Stimulated activated CD8-positive, alpha-beta memory T cell treated with anti-CD3 and anti-CD28 coated beads, Interleukin-12 subunit alpha, Interleukin-12 subunit beta, amount 100 ng/mL, for 4 hours (primary cell): ENCODE measurements at places on chromosomes 3 and 15.

- no peak for DNase-seq
Measured at GRCh38 chr15:64586259-64586870, 126.0 kb downstream of the ZNF609 start.

DNA sequence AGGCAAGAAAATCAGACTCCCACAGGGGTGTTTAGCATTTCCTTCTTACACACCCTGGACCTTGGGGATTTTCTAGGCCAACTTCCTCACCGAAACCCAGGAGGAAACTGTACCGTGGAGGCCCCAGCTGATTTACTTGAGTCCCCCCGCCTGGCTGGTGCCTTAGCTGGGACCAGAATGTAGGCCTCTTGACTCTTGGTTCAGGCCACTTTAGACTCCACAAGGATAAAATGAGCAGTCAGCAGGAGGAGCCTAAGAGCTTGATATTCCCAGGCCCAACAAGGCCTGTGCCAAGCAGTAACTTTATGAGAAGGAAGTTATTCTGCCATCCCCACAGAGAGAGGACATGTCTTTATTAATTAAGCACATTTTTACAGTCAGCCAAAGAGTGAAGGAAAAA is 4.6 kb upstream of the APBA2 start:
- DNase-seq: no peak

DNA sequence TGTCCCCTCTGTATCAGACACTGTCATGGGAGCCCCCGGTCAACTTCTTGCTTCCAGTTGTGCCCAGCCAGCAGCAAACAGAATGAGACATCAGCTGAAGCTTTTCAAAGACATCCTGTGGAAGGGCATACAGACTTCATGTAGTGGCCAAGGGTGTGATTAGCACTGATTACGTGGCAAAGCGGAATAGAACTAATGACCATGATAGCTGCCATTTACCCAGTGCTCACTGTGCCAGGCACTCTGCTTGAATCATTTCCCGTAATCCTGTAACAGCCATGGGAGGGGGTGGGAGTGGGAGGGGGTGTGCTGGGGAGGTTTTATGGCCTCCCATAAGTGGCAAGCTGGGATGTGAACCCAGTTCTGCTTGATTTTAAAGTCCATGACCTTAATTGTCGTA is 29.5 kb downstream of the LPP start:
- no peak for DNase-seq

GRCh38 chr3:12463686-12464085 is 20.6 kb upstream of the TSEN2 start:
- DNase-seq: no peak

DNA sequence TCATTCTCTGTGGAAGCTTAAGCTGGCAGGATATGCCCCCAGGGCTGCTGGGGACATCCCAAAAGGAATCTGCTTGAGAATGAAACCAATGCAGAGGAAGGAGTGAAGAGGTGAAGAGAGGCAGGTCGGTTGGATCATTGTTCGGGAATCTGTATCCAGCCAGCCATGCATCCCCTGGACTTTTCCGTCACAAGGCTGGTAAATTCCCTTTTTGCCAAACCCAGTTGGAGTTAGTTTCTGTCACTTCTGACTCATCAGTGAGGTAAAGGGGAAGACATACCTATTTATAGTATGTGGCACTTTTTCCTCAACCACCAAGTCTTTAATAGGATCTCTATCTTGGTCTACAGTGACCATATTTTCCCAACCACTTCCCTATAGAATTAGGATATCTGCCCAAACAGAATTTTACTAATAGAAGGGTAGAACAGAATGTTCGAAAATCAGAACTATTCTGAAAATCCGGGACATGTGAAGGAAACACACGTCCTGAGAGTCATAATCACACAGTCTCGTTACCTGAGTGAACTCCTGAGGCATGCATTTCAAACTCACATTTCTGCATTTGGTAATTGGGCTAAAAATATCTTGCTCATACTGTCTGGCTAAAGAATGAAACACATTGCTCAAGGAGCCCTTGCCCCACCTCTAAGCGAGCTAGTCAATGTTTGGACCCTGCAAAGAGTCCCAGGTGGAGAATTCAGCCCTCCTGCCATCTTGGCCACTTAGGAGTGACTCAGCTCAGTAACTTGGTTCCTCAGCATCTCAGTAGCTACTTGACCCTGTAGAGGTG is 289.7 kb upstream of the ADAMTS9 start:
- DNase-seq: no peak

DNA sequence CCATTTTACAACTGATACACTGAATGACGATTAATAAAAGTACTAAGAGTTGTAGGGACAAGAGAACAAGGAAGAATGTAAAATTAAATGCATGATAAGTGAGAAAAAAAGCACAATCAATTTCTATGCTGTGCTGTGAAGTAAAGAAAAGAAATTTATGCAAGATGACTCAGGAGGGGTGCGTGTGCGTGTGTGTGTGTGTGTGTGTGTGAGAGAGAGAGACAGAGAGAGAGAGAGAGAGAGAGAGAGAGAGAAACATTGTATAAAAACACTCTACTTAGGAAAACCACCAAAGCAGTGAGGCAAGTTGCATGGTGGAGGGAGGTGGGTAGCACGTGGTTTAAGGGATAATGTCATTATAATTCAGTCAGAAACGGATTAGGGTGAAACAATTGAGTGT is 580.8 kb upstream of the ALCAM start:
- no peak for DNase-seq
